CD4-positive, alpha-beta T cell treated with Interleukin-12 subunit alpha and Interleukin-12 subunit beta, for 1 hour (primary cell): ENCODE measurements at places on chromosomes 16 and 17.

DNA sequence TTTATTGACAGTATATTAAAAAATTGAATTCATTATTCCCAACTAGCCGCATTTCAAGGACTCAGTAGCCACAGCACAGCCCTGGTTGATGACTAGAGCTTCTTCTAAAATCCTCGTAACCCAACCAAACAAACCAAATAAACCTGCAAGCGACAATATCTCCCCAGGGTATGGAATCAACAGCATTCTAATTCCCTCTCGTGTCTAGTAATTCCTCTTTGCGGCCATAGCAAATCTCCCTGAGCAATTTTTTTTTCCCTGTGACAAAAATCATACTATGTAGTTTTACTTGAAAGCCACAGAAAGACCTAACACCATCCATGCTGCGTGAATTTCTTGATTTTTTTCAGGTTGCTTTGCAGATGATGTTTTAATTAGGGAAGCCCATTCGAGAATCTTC, 143.4 kb upstream of the MYOCD start:
- DNase-seq, result no peak

DNA sequence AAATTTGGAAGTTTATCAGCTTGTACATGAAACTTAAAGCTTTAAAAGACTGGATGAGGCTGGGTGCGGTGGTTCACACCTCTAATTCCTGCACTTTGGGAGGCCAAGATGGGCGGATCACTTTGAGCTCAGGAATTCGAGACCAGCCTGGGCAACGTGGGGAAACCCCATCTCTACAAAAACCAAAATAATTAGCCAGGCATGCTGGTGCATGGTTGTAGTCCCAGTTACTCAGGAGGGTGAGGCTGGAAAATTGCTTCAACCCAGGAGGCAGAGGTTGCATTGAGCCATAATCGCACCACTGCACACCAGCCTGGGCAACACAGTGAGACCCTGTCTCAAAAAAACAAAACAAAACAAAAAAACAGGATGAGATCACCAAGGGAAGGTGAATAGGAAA, 209.5 kb downstream of the AATF start:
- no peak for DNase-seq

- no peak for DNase-seq
These were observed 96.8 kb upstream of the ELAC2 start for GRCh38 chr17:13114601-13115031.

- DNase-seq, result no peak
These were observed 31.1 kb downstream of the BAIAP2 start for GRCh38 chr17:81066072-81066471.

DNA sequence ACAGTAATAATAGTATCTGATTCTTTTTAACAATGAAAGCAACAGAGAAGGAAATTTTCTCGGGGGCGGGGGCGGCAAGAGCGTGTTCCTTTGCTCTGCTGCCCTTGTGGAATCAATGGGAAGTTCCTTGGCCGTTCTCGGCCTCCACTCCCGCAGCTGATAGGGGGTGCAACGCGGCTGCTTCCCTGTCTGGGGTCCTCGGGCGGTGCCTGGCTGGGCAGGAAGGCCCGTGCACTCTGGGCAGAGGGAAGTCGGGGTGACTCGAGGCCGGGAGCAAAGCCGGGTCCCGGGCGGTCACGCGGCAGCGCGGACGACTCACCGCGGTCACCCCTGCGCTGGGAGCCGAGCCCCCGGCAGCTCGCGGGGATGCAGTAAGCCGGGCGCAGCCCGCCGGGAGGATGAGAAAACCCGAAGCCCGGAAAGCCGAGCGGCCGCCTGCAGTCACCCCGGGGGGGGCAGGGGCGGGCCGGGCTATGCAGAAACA, 2.5 kb downstream of the TUBB3 start:
- DNase-seq, result no peak

DNA sequence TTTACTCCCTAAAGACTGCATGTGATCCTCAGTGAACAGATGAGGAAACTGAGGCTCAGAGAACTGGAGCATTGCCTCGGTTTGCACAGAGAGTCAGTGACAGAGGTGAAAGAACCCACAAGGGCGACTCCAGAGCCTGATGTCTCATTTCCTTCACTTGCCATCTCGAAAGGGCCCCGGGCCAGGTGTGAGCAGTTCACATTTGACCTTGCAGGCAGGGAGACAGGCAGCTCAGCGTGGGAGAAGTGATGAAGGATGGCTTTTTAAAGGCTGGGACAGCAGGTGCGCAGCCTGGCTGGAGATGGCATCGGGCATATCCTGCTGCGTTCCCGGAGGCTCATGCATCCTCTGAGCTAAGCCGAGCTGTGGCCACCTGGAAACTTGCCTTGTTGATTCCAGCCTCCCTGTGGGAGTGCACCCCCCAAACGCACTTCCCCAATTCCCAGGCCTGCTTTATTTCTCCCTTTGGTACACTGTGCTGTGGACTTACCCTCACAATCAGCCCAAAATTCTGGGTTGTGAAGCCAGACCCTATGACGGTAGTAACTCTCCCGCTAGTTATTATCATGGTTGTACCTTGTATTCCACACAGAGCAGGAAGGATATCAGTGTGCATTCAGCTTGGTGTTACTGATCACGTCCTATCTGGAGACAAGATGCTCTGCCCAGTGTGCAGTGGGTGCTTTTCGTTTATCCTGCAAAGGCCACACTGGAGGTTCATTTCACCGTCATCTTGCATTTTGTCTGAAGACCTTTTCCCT, 753.2 kb upstream of the EEF2KMT start:
- no peak for DNase-seq
